Hematopoietic multipotent progenitor cell (in vitro differentiated cells): ENCODE measurements at places on chromosomes 2 and 18. TPM values are rescaled to one million over a fixed set of nuclear protein-coding genes. Genes with fewer than 3 reads are reported as not detected.

GRCh38 chr2:104416339-104417000 lies 437.4 kb upstream of the POU3F3 start:
- no peak for DNase-seq

Gene FRZB
- total RNA-seq, result not detected

Gene RBKS
- 7.0 TPM for total RNA-seq

- DNase-seq, result no peak
Measured at GRCh38 chr2:40737180-40737579, 285.3 kb upstream of the SLC8A1 start.

Gene FBLN7
- under 0.01 TPM for total RNA-seq

Gene GKN1
- total RNA-seq, result not detected

- DNase-seq, result peak; percentile 38
Measured at GRCh38 chr2:197869501-197870111, 65.2 kb downstream of the PLCL1 start.

Gene PLEK
- 48.2 TPM for total RNA-seq

GRCh38 chr18:75779450-75779849 lies 351.9 kb upstream of the SMIM21 start:
- DNase-seq, result no peak

DNA sequence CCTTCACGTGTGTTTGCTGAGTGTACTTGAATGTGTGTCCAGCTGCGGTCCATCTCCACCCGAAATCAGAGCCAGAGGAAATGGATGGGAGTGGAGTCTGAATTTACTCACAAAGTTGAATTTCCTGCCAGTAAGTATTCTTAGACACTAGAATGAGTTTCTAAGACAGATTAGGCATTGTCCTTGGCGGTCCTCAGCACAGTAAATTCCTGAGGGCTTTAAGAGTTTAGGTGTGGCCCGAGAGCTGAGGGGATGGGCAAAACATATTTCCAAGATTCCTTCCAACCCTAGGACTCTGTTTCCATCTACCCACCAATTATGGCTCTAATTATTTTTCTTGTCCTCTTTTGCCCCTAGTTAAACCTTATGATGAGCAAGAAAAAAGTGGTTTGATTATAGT lies 90.3 kb upstream of the PHLPP1 start:
- DNase-seq, result no peak

DNA sequence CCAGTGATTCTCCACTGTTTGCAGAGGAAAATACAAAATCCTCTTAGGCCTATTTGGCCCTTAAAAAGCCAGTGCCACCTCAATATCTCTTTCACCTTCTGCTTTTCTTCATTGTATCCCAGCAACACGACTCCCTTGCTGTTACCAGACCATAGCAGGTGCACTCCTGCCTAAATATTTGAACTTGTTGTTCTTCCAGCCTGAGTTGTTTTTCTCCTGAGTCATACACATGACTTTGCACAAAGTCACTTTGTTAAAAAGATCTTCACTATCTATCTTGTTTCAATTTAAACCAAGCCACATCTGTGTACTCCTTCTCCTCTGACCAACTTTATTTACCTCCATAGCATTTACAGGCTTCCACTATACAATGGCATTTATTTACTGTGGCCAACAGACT lies 103.6 kb downstream of the LRRTM4 start:
- DNase-seq, result no peak

GRCh38 chr2:208466920-208467298 lies 60.3 kb downstream of the PTH2R start:
- DNase-seq, result no peak

DNA sequence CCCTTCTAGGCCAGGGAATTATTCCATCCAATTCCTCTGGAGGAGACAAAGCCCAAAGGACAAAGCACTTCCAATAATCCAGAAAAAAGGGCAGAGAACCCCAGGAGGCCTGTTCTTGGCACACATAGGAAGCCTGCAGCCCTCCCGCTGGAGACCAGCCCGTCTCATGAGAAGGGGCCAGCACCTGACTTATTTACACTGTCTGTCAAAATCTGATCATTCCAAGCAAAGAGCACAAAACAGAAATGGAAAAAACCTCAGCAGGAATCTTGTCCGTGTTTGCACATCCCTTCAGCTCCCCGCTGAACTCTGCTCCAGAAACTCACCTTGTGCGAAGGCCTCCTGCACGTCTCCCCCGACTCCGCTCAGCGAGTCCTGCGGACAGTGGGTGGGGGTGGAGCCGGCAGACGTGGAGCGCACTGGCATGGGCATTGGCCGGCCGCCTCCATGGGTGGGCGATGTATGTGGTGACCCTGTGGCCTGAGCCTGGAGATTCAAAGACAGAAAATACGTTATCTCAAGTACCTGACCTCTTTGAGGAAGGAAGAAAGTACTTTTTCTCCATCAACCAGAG lies 46.2 kb upstream of the DNMT3A start:
- no peak for DNase-seq

- no peak for DNase-seq
Measured at GRCh38 chr2:127407091-127407490, 11.1 kb upstream of the PROC start.

- no peak for DNase-seq
Measured at GRCh38 chr2:38509314-38509946, 93.3 kb downstream of the HNRNPLL start.

Gene NOSTRIN
- 0.27 TPM for total RNA-seq

GRCh38 chr2:168118733-168119514 lies 128.5 kb downstream of the STK39 start:
- DNase-seq, result peak; percentile 64

DNA sequence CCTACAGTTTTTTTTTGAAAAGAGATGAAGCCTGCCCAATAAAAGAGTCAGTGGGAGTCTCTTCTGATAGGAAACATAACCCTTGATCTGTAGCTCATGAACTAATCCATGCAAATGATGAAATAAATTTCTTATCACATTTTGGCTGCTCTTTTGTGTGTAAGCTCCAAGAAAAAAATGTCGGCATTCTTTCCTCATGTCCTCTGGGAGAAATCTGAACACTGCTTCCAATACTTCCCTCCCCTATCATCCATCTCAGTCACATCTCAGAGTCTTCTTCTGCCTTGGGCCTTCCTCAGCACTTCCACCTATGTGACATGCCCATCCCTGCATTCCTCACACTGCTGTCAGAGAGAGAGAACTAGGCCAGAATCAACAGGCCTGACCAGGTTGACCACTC lies 395.7 kb upstream of the ST6GAL2 start:
- no peak for DNase-seq

GRCh38 chr2:7010391-7011054 lies 93.3 kb downstream of the RNF144A start:
- no peak for DNase-seq

Gene ARHGEF33
- under 0.01 TPM for total RNA-seq

DNA sequence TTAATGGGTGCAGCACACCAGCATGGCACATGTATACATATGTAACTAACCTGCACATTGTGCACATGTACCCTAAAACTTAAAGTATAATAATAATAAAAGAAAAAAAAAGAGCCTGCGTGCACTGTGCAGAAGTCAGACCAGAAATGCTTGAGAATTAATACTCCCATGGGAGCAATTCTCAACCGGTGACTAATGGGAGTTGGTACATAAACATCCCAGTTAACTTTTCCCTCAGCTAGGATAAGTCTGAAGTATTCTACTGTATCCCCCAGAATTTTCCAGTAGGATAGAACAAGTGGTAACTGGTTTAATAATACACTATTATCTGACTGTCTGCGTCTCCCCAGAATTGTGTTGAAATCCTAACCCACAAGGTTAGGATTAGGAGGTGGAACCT lies 113.6 kb upstream of the COL5A2 start:
- DNase-seq, result no peak

GRCh38 chr2:230434677-230435324 lies 18.8 kb downstream of the SP100 start:
- no peak for DNase-seq

Gene ZNF514
- total RNA-seq, result 15.6 TPM

DNA sequence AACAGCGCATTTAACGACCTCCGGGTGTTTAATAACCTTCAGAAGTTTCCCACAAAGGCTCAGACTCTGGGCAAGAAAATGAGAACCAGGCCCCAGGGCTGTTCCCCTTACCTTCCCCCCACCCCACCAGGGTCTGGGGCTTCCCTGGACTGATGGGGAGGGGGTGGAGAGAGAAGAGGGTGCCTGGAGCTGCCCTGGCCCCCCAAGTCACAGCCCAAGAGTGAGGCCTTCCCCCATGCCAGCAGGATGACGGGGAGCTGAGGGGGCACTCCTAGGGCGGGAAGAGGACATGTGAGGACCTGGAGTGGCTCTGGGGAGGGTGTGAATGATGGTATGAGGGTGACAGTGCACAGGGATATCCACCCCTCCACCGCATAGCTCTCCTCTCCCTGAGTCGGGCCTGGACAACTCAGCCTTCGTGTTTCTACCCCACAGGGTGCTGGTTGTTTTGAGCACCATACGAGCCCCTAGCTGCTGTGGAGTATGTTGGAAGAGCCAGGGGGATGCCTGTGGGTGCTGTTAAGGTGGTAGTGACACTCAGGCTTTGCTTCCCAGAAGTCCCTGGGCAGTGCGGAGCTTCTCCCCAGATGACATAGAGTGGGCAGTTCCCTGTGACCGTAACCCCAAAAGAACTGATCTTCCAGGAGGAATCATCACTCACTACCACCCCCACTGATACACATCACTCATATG lies 3.9 kb downstream of the PKDCC start:
- no peak for DNase-seq

DNA sequence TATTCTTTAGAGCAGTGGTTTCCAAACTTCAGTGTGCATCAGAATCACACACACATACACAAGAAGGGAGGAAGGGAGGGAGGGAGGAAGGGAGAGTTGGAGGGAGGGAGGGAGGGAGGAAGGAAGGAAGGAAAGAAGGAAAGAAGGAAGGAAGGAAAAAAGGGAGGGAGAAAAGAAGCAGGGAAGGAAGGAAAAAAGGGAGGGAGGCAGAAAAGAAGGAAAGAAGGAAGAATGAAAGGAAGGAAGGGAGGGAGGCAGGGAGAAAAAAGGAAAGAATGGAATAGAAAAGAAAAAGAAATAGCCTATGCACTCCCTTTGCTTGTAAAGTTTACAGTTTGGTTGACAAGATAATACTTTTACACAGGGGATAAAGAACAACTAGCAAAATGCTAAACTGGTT lies 96.3 kb upstream of the BCL11A start:
- DNase-seq, result no peak
